ENCODE measurements at places on chromosomes 2 and 18.
A peak's percentile ranks its signal among the peaks of the same experiment; 100 is the strongest.

DNA sequence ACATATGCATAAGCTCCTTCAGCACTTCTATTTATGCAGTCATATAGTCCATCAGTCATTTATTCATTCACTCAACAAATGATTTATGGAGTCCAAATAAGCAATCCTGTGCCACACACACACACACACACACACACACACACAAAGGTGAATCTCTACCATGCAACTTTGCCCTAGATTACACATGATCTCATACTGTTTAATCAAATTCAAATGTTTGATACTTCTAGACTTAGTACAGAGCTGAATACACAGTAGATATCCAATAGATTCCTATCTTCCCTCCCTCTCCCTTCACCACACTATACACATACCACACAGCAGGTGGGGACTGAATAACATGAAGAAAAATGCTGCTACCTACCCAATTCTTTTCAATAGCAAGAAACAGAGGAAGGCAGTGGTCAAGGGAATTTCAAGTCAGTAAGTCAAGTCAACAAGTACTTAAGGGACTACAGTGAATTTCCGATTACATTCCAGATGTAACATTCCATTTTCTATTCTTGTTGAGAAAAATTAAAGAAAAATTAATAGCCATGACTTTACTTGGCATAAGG, 65.4 kb downstream of the EPG5 start:
- DNase-seq: no peak

GRCh38 chr18:74073957-74074667, 73.5 kb downstream of the FBXO15 start:
- DNase-seq: no peak

- no peak for DNase-seq
Measured at GRCh38 chr18:46161703-46162396, 57.7 kb downstream of the HAUS1 start.

DNA sequence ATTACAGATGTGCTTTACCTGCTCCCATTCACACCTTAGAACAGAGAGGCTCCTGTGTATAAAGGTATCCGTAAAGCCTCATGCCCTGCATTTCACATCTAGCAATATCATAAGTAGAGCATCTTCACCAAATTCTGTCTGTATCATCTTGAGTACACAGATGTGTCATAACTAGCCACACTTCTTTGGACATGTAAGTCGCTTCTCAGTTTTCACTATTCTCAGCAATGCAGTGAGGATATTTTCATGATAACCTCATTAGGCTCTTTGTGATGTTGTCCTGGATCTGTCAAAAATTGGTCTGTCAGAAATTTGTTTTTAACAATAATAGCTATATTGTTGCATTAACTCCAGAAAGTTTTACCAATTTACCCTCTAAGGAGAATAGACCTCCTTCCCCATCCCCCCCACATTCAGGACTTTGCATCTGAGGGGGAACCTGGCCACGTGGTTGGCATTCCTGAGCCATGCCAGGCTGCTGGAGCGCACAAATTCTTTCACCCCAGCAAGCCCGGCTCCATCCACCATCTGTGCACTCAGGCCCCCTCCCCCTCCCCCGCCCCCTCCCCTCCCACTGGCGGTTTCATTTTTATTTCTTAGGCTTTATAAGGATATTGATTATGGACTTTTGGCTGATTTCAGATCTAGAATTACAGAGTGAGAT, 34.1 kb downstream of the AGAP1 start:
- DNase-seq: no peak

- no peak for DNase-seq
Measured at GRCh38 chr18:7117390-7118355, at the start of gene LAMA1. LAMA1 (minus strand) TSS chr18:7117797; CDS start chr18:7117720, 77 bp downstream.

DNA sequence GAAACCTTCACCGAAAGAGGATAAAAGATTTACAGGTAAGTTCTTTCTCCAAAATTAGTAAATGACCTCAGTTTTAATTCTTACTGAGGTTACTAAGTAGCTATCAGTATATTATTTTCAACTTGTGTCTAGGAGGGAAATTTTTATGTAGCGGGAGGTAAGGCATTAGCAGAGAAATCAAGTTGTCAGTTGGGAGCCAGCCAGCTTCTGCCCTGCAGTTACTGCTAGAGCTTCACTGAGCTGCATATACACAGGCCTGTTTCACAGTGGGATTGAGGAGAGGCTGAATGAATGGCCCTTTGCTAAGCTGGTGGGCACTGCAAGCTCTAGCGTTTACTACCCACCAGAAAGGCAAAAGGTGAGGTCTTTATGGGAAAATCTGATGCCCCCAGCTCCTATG, 105.7 kb downstream of the ACAA2 start:
- no peak for DNase-seq

DNA sequence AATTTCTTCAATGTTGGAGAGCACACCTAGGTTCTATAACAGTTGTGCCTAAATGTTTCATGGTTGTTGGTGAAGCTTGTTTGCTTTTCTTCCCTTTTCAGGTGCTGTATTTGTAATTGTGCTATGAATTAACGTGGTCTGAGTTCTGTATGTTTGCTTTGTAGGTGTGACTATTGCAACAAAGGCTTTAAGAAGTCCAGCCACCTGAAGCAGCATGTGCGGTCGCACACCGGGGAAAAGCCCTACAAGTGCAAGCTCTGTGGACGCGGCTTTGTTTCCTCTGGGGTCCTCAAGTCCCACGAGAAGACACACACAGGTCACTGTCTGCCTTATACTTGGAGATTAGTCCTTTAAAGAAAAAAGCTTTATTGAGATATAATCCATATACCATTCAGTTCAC, 91.2 kb downstream of the ZNF236 start:
- DNase-seq: no peak

DNA sequence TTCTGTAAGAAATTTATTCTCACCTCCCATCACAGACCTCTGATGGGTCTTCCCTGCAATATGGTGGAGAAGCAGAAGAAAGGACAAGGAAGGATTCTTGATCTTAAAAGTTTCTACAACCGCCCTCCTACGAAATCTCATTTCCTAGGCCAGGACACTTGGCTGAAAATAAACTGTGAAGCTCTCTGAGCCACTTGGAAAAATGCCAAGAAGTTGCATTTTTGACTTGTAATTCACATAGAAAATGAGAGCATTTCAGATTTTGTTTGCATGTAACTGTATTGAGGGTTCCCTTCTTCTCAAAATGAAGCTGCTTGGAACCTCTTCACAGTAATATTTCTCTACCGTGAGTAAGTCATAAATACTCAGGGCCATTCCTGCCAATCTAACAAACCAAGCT, 458.3 kb upstream of the SLC14A2 start:
- peak; percentile 9 for DNase-seq

DNA sequence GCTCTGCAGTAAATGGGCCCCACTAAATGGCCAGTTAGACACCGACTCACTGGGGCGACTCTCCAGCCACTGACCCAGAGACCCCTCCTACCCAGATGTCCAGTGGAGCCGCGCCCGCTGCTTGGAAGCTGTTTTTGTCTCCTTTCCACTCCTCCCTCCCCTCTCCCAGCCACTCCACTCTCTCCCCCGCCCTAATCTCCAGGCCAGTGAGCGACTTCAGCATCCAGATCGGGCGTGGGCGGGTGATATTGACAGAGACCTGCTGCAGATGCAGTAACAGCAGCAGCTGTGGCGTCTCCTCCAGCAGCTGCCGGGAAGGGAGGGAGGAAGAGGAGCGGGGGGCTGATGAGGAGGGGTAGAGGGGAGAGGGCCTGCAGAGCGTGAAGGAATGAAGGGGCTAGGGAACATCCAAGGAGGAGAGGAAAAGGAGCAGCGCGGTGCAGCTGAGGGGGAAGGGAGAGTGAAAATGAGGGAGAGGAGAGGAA, at the start of gene SCN7A:
Gene SCN7A, minus strand, starts transcription at position 110 of the 485 bp plus-strand sequence. CDS start 16,553 bp downstream, outside the sequence.
- no peak for DNase-seq

GRCh38 chr18:25651553-25651952, 299.6 kb upstream of the ZNF521 start:
- no peak for DNase-seq

GRCh38 chr2:37263839-37264238, 32.4 kb downstream of the NDUFAF7 start:
- no peak for DNase-seq

DNA sequence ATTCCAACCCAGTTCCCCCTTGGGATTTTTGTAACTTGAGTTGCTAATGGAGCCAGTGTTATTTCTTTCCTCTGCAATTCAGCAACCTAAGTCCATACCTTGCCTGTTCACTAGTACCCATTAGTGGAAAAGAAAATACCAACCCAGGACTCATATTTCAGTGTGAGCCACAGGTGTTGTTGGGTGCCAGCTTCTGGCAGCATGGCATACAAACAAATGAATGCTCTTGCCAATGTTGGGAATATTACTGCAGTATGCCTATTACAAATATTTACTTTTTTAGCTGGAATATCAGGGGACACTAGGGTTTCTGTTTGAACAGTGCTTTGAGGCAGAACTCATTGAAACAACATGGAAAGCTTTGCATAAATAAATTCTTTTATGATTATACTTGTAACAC, 130.2 kb downstream of the NCKAP5 start:
- DNase-seq: no peak

GRCh38 chr2:147603447-147603846, 241.4 kb upstream of the ACVR2A start:
- no peak for DNase-seq

- no peak for DNase-seq
Measured at GRCh38 chr2:110881908-110882307, 149.5 kb downstream of the ACOXL start.

DNA sequence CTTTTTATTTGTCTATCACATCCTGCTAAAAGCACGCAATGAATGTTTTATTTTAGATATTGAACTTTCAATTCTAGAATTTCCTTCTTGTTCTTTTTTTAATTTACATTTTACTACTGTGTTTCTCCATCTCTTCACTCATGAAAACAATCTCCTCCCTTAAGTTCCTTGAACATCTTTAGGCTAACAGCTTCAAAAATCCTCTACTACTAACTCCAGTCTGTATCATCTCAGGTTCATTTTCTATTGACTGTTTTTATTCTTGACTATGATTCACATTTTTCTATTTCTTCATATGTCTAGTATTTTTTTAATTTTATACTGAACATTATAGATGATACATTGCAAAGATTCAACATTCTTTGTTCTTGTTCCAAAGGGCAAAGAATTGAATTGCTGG, 79.2 kb upstream of the NCK2 start:
- DNase-seq: no peak

- no peak for DNase-seq
Measured at GRCh38 chr2:226600184-226600583, 199.4 kb downstream of the IRS1 start.

DNA sequence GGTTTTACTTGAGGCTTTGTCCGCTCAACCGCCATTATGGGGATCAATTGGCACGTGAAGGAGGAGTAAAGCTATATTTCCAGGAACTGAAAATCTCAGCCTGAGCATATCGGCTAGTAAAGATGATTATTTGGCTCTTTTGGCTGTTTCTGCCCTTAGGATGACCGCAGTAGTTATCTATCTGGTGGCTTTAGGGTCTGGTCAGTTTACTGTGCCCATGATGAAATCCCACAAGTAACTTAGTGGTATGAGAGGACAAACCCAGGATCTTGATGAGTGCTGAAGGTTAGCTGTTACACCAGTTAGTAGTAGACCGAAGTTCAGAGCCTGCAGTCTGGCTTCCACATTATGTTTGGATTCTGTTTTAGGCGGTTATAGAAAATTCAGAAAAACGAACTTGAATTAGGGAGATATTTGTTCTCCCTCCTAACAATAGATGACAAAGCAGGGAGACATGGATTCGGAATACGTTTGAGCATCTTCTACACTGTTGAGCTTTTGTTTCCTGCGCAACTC, 1.2 kb downstream of the MAT2A start:
- DNase-seq: no peak

DNA sequence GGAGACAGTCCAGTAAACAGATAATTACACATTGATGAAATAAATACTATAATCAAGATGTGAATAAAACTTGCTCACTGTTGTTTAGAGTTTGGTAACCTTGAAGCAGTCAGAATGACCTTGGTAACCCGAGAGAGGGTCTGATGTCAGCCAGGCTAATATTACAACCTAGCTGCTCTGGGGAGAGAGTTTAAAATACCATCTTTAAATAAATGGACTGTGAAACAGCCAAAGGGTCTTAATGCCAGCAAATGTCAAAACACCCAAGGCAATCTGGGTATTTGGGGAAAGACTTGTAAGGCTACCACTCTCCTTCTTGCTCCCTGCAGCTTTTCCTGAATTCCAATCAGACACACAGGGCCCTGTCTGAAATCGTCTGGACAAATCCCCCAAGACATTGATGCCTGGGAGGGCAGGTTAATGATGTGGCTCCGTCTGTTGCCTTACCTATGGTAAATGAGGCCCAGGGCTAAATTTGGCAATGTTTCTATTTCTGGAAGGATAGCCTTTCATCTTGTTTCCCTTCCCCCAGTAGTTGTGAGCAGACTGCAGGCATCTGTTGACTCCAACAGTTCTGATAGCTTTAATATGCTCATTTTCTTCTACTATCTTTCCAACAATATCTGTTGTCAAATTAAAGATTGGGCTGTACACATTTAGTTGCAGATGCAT, 43.0 kb upstream of the ITGB6 start:
- no peak for DNase-seq

DNA sequence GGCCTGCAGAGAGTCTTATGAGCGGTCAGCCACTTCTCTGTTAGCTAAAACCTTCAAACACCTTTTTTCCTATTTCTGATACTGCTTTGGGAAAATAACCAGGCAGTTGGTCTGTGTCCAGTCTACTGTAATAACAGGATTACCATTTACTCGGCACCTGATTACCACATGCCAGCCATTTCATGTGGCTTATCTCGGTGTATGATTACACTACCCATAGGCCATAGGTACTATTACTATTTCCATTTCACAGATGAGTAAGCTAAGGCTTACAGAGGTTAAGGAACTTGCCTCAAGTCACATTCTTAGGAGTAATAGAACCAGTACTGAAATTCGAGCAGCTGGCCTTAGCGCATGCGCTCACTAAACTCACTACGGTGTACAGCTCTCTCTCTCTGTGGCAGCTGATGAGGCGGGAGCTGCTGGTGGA, 147.2 kb upstream of the L3MBTL4 start:
- no peak for DNase-seq

GRCh38 chr2:218270721-218271486, 585 bp downstream of the PNKD start:
- peak; percentile 30 for DNase-seq

DNA sequence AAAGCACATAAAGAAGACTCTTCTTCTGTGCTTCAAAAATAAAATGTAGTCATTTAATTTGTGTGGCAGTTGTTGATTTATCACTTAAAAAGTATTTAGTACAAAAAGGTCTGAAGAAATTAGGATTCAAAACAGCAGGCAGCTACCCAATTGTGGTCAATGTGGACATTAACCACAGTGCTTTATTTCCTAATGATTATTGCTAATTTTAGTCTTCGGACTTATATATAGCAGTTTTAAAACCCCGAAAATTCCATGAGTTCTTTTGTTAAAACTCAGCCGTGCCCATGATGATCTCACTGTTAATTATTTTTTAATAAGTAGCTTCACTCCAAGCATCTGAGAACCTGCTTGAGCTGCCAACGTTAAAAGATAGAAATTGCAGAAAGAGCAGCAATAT, 594.3 kb downstream of the STK39 start:
- no peak for DNase-seq

DNA sequence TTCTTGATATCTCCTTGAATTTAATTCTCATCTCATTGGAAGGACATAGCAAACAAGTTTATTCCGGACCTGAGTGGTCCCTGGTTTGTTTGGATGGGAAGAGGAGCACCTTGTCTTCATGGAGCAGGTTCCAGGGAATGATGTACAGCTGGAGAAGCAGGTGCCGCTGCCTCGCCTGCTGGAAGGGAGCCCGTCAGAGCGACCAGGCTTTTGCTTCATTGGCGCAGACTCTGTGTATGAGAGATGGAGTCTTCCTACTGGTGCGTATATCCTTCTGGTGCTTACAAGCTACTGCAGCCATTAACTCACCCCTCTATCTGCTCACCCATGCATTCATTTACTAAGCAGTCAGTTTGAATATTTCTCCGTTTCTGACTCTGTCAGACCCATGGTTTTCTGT, 11.6 kb upstream of the ALLC start:
- no peak for DNase-seq

All from HFFc6 (cell line).